Activated naive CD4-positive, alpha-beta T cell treated with anti-CD3 and anti-CD28 coated beads for 36 hours (primary cell): ENCODE measurements at places on chromosomes 13 and 19. TPM values are rescaled to one million over a fixed set of nuclear protein-coding genes. Genes with fewer than 3 reads are reported as not detected.
A peak's percentile ranks its signal among the peaks of the same experiment; 100 is the strongest.

The OVOL3 gene
- not detected for total RNA-seq

GRCh38 chr19:45470762-45471081 lies 2.9 kb downstream of the FOSB start:
- peaks cover 42% of the 10 kb centered on the region for H3K4me1 ChIP-seq
- peaks cover 20% of the 10 kb centered on the region for H3K27me3 ChIP-seq
- H3K27ac ChIP-seq: no peak overlapping the region
- peaks cover 8% of the 10 kb centered on the region for H3K36me3 ChIP-seq
- H3K4me3 ChIP-seq: peak overlapping the region; percentile 9

GRCh38 chr13:110327051-110327721 lies 20.1 kb downstream of the COL4A2 start:
- no peak for DNase-seq
- peaks cover 40% of the 10 kb centered on the region for H3K27me3 ChIP-seq
- no peaks in the 10 kb centered on the region for H3K36me3 ChIP-seq

- no peaks in the 10 kb centered on the region for H3K36me3 ChIP-seq
- H3K4me3 ChIP-seq: peak overlapping the region; percentile 49
- DNase-seq: no peak
- H3K4me1 ChIP-seq: peaks cover 21% of the 10 kb centered on the region
These were observed 1.2 kb downstream of the PTPRS start for GRCh38 chr19:5339198-5339949.

DNA sequence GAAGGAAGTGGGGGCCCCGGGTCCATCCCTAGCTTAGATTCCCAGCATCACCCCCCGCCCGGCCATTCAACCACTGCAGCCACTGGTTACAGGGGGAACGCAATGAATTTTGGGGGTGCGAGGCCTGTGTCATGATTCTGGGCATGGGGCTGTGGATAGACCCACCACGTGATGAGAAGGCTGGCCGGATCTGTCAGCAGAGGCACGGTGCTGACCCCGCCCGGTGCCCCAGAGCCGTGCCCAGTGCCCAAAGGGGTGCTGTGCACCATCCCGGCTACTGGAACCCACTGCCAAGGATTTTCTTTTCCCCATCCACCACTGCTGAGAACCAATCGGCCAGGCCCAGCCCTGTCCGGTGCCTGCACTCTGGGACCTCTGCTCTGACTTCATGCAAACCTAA lies 27.4 kb downstream of the CLEC4M start:
- no peak overlapping the region for H3K4me3 ChIP-seq
- H3K36me3 ChIP-seq: no peaks in the 10 kb centered on the region
- H3K4me1 ChIP-seq: peaks cover 11% of the 10 kb centered on the region
- no peak overlapping the region for H3K27ac ChIP-seq

The DAND5 gene
- not detected for total RNA-seq

The OR7D2 gene
- total RNA-seq: 0.30 TPM

DNA sequence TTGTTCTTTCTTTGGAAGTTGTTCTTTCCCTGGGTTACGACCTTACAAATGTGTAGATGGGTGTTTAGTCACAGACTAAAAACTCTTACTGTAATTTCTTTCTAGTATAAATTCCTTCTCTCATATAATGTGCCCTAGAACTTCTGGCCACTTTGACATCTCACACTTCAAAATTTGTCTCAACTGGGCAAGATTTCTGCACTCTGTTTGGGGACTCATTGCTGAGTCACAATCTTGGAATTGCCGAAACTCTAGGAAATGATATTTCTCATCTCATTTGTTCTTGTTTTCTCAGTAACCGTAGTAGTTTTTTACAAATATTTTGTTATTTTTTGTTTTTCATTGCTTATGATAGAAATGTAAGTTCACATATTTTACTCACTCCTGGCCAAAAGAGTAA lies 2523.2 kb upstream of the PCDH20 start:
- H3K27me3 ChIP-seq: no peaks in the 10 kb centered on the region
- no peaks in the 10 kb centered on the region for H3K36me3 ChIP-seq
- no peaks in the 10 kb centered on the region for H3K4me1 ChIP-seq
- no peak for DNase-seq
- no peak overlapping the region for H3K4me3 ChIP-seq

GRCh38 chr19:13842291-13843103 lies 34.4 kb upstream of the NANOS3 start:
- H3K36me3 ChIP-seq: peaks cover 32% of the 10 kb centered on the region
- peak overlapping the region; percentile 99 for H3K27ac ChIP-seq
- H3K27me3 ChIP-seq: no peaks in the 10 kb centered on the region
- DNase-seq: peak; percentile 65
- peak overlapping the region; percentile 93 for H3K4me3 ChIP-seq
- H3K4me1 ChIP-seq: peaks cover 52% of the 10 kb centered on the region

DNA sequence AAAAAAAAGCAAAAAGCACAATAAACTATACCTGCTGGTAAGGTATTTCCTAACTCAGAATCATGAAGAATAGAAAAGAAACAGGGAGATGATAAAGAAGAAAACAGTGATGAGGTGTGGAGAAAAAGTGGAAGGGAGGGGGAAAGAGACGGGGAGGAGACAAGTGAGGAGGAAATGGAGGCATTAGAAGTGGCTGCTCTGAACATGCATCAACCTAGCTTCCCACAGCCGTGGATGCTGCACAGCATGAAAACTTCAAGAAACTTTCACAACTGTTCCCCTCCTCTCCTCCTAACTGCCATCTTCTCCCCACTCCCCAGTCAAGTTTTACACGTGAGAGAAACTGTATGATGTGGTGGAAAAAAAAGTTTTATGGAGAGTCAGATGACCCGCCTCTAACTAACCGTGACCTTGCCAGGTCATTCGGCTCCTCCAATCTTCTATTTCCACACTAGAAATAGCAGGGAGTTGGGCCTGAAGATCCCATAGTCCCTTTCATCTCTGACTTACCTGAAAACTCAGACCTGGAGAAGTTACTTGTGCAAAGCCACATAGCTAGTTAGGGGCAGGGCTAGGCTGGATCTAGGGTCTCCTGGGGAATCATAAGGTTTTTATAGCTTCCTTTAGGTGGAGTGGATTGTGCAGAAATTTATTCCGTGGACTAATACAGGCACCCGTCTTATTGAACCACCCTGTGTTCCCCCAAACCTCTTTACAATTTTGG lies 461.9 kb downstream of the KLF5 start:
- no peaks in the 10 kb centered on the region for H3K36me3 ChIP-seq
- peak overlapping the region; percentile 57 for H3K27ac ChIP-seq
- no peaks in the 10 kb centered on the region for H3K27me3 ChIP-seq
- peak; percentile 7 for DNase-seq
- peak overlapping the region; percentile 62 for H3K4me3 ChIP-seq

DNA sequence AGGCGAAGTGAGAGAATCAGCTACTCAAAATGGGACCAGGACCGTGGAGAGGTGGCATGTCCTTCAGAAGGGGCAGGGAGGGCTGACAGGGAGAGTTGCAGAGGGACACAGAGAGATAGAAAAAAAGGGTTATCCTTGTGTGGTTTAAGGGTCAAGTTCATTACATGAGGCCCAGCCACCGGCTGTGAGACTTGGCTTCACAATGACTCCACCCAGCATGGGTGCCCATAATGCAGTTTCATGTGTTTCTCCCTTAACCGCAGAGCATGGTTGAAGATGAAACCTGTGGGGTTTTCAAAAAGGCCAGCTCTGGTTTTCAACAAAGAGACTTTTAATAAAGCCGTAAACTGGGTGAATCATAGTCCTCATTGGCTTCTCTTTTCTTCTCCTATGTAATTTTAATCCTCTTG lies 164.6 kb downstream of the KLF5 start:
- peaks cover 20% of the 10 kb centered on the region for H3K4me1 ChIP-seq
- no peak overlapping the region for H3K27ac ChIP-seq
- H3K27me3 ChIP-seq: no peaks in the 10 kb centered on the region

DNA sequence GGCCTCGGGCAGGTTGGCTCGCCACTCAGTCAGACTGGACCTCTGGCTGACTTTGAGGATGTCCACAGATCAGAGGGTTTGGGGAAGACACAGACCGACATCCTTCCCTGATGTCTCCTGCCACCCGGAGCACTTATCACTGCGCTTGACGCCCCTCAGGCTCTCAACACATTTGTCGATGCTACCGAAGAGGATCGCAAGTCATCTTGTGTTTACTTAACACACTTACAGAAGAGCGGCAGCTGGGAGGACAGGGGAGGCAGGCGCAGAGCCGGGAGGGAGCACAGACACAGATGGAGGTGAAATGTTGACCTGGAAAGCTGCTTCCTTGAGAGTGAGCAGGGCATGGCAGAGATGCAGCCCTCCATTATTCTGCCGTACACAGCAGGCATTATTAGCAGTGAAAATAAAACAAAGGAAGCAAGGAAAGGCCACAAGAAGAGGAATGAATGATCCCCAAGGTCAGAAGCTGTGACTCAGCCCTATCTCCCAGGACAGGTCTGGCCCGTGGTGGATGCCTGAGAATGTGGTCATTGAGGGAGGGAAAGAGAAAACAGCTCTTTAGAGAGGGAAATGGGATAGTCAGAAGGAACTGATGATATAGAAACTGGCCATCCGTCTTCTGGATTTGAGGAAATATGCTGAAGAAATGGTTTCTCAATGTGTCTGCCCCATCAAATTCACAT lies 549.5 kb upstream of the ARGLU1 start:
- H3K27ac ChIP-seq: no peak overlapping the region
- peaks cover 2% of the 10 kb centered on the region for H3K36me3 ChIP-seq
